ENCODE measurements at places on chromosomes 1 and 21. TPM values are rescaled to one million over a fixed set of nuclear protein-coding genes. Genes with fewer than 3 reads are reported as not detected.

Gene RAD54L
- total RNA-seq: 19.4 TPM

Gene CCT8
- 264 TPM for total RNA-seq

Gene NCAM2
- total RNA-seq: not detected

Gene GSTM1
- total RNA-seq: 19.5 TPM

Gene PROX1
- total RNA-seq: 0.31 TPM

Gene RCC1
- 67.6 TPM for total RNA-seq

Gene GJA8
- total RNA-seq: not detected

Gene TXNDC12
- total RNA-seq: 42.0 TPM

Gene SPRTN
- 22.0 TPM for total RNA-seq

Gene PDE9A
- 0.11 TPM for total RNA-seq

Gene BATF3
- 0.35 TPM for total RNA-seq

Gene HSPA6
- 0.37 TPM for total RNA-seq

Gene IQCC
- 3.8 TPM for total RNA-seq

Gene PAQR6
- 1.2 TPM for total RNA-seq

Gene CELA3A
- not detected for total RNA-seq

Gene ST6GALNAC3
- total RNA-seq: 0.07 TPM

Gene PLEKHN1
- 4.6 TPM for total RNA-seq

Gene PADI2
- 0.95 TPM for total RNA-seq
